CD4-positive, alpha-beta T cell treated with Interleukin-17A for 4 hours (primary cell): ENCODE measurements at places on chromosomes 2 and 18.

DNA sequence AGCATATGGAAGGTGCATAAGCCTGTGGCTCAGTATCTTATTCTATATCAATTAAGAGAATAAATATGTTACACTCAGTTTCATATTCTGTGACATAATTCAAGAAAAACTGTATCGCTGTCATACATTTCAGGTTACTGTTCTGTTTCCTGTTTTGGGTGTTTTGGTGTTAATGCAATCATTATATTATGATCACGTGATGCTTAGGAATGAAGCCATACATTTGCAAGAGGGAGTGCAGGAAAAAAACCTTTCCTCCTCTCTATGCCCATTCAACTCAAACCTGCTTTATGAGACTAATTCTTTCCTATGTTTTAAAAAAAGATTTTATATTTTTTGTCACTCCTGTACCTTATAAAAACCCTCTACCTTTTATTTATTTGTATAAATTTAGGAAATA is 120.8 kb upstream of the DDX18 start:
- DNase-seq: no peak

DNA sequence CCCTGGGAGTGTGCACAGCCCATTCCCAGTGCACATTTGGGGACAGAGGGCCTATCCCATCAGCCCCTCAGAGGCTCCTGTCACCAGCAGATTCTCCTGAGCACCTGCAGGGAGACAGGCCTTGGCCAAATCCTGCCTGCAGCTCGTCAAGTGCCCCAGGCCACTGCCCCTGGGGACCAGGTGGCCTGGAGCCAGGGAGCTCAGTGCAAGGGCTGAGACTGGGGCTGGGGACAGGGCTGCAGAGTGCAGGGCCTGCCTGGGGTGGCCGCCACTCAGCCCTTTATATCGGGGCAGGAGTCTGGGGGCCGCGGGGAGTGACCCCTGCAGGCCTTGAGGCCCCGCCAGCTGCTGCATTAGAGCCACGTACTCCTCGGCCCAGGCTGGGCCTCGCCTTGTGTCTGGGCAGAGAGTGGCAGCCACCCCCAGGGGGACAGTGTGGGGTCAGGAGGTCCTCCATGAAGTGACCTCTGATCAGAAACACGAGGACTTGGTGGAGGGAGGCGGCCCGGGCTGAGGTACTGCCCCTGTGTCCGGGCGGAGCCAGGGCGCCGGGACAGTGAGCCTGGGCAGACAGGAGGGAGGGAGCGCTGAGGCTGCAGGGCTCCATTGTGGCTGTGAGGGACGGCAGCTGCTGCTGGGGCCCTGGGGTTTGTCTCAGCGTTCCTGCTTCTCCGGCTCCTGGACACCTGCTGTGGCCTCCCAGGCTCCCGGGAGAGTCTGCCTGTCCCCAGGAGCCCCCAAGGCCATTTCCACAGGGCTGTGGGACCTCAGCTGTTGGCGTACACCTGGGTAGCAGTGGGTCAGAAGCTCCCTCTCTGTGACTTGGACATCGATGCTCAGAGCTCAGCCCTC is 24.2 kb downstream of the GPC1 start:
- peak; percentile 1 for DNase-seq

DNA sequence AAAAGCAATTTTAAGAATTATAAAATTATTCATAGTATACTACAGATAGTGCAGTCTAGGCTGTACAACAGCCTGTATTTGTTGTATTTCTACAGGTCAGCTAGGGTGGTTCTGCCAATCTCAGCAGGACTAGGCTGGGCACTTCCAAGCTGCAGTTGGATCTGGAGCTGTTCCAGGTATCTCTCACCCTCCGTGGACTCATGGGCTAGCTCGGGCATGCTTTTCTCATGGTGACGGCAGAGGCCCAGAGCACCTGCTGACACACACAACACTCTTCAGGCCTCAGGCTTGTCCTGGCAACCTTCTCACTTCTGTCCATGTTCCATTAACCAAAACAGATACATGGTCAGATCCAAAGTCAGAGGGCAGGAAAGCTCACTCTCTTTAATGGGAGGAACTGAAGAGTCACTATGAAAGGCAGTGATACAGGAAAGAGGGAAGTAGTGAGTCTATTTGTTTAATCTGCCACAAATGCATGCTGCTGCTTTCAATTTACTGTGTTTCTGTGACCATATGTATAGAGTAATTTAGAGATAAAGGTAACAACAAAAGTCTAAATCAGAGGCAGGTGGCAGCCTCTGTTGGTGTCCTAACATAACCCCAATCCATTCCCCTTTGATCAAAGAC is 462.4 kb upstream of the ACVR2A start:
- no peak for DNase-seq

DNA sequence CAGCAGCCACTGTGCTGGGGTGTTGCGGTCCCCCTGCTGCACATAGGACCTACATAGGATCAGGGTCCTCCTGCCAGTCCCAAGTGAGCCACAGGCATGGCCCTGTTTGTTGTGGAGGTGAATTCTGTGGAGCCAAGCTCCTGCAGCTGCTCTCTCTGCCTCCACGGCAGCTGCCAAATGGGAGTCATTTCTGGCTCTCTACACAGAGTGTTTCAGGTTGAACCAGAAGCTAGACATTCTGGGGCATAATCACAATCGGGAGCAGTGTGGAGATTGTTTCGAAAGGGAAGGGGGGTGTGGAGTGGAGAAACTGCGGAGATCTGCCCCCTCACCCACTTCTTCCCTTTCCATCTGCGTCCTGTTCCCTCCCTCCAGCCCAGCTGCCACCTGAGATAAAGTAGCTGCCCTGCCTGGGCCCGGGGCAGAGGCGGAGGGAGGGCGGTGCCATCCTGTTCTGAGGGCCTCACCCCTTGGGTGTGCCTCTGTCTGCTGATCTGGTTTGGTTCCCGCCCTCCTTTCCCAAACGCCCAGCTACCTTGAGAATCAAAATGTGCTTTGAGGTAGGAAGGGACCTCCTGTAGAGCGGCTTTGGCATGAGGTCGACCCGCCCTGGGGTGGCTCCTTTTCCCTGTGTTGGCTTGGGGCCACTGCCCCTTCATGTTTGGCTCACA is 139.4 kb downstream of the WDSUB1 start:
- peak; percentile 34 for DNase-seq

DNA sequence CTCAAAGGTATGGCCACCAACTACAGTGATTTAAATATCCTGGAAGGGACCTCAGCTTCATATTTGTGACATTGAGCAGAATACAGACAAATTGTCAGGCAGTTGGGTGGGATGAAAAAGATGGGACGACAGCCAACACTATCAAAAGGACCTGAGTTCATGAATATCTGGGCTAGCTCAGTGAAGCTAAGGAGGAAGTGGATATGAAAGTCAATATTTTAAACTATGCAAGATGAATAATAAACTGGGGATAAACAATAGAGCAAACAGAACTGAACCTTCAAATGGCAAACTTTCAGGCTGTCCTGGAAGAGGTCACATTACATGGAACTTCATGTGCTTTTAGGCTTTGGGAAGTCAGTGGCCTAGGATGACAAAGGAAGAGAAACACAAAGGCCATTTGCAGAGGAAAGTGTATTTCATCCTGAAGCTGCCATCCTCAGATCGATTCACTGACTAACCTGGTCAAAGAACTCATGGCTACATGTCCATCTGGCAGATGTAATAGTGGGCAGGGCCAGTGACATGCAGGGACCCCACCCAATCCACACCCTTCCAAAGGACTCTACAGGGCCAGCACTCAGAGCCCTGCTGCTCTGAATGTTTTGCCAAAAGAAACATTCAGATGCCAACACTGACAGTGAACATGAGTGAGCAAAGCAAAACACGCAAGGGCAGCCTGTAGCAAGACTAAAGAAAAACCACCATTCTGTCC is 175.7 kb downstream of the ETAA1 start:
- DNase-seq: no peak

- DNase-seq: no peak
These were observed 51.1 kb downstream of the NABP1 start for GRCh38 chr2:191728750-191729624.

DNA sequence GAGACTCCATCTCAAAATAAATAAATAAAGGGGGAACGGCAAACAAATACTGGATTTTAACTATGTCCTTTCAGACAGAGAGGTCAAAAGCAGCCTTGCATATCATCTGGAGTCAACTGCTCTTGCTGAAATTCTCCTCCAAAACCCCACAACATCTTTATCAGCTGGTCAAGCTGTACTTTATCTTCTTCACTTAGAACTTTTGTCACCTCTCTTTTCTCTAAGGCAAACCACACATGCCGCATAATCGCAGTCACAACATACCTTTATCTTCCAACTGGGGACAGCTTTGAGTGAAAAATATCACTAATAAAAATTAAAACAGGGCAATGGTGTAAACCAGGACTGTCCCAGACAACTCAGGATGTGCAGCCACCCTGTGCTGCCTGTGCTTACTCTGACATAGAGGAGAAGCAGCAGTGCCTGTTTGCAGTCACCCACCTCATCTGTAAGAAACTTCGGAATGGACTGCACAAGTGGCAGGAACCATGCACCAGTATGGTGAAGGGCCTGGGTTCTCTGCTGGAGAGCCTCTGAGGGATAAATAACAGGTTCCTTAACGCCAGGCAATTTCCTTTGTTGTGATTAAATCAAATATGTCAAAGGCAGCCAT is 6.2 kb downstream of the MPPE1 start:
- no peak for DNase-seq

GRCh38 chr2:42169874-42170521 is 845 bp downstream of the EML4 start:
- no peak for DNase-seq

DNA sequence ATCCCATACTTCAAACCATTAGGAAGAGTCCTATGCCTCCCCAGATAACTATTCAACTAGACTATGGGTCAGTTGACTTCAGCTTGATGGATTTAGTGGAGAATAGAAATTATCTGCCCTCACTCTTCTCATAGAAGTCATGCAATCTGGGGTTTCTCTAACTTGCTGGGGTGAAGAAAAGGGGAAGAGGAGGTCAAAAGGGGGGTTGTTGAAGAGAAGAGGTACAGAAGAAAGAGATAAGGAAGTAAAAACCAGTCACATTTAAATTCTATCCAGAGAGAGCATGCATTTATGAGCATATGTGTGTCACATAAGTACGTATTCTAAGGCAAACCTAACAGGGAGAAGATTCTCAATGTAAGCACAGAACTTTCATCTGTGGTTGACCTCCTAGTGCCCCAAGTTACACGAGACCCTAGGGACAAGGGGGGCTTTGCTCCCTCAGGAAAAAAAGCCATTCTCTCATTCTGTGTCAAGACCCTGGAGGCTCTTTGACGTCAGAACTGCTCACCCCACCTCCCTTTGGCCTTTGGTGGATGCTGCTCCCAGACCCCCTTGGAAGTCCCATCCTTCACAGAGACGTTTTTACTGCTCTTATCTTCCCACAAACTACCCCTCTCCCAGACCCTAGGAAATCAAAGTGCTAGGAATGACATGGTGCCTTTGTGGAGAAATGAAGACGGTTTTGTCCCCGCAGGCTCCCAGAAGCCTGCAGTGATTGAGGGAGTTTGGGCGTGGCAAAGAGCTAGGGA is 236.8 kb upstream of the TNP1 start:
- no peak for DNase-seq
